ENCODE measurements at places on chromosomes 12 and 14. TPM values are rescaled to one million over a fixed set of nuclear protein-coding genes. Genes with fewer than 3 reads are reported as not detected.

The ANO2 gene
- total RNA-seq: 96.8 TPM

The IGF1 gene
- total RNA-seq: 0.65 TPM

The NINJ2 gene
- 3.1 TPM for total RNA-seq

The MYO1H gene
- total RNA-seq: not detected

The CACNA1C gene
- under 0.01 TPM for total RNA-seq

The KRT79 gene
- not detected for total RNA-seq

The CLEC1B gene
- not detected for total RNA-seq

The LHX5 gene
- total RNA-seq: not detected

The GPR84 gene
- 0.16 TPM for total RNA-seq

The ING4 gene
- total RNA-seq: 27.2 TPM

The AMDHD1 gene
- total RNA-seq: 0.06 TPM

The PA2G4 gene
- total RNA-seq: 114 TPM

The DLK1 gene
- total RNA-seq: not detected

The CDK4 gene
- 152 TPM for total RNA-seq

The PPP1R12A gene
- 104 TPM for total RNA-seq

The FOXN4 gene
- not detected for total RNA-seq

The IRF9 gene
- 55.4 TPM for total RNA-seq

The GALNT8 gene
- total RNA-seq: 0.13 TPM

The WASHC3 gene
- total RNA-seq: 33.7 TPM

The HAL gene
- total RNA-seq: 0.25 TPM

The CD163 gene
- not detected for total RNA-seq

The SLC6A12 gene
- 0.06 TPM for total RNA-seq

The WNT1 gene
- total RNA-seq: not detected

The TEX52 gene
- total RNA-seq: not detected

The PLEKHG7 gene
- not detected for total RNA-seq

The ZC3H10 gene
- total RNA-seq: 6.4 TPM

The POTEG gene
- not detected for total RNA-seq

The LMO3 gene
- not detected for total RNA-seq

The FGF6 gene
- not detected for total RNA-seq

The LRFN5 gene
- total RNA-seq: under 0.01 TPM

The EPYC gene
- not detected for total RNA-seq

The ASCL1 gene
- total RNA-seq: not detected

The AVPR1A gene
- total RNA-seq: not detected

The ST8SIA1 gene
- 0.06 TPM for total RNA-seq

The TOMM20L gene
- total RNA-seq: not detected

The OAS2 gene
- 16.5 TPM for total RNA-seq

The CLEC4C gene
- total RNA-seq: not detected

The GALNT9 gene
- total RNA-seq: 0.13 TPM

The DNAH10 gene
- total RNA-seq: 0.16 TPM

The RNF212B gene
- not detected for total RNA-seq

The PLEKHG3 gene
- 0.16 TPM for total RNA-seq

The USP44 gene
- 0.81 TPM for total RNA-seq

The KRT83 gene
- not detected for total RNA-seq

The SOAT2 gene
- total RNA-seq: not detected

The TCL1A gene
- not detected for total RNA-seq
